ENCODE measurements at places on chromosomes 6 and 20.

GRCh38 chr6:107652526-107653182, 162.7 kb downstream of the SOBP start:
- no peak for DNase-seq

- DNase-seq, result no peak
Measured at GRCh38 chr20:45934046-45934585, 367 bp upstream of the PCIF1 start.

- DNase-seq, result no peak
Measured at GRCh38 chr20:60228255-60228654, 270.0 kb downstream of the CDH26 start.

DNA sequence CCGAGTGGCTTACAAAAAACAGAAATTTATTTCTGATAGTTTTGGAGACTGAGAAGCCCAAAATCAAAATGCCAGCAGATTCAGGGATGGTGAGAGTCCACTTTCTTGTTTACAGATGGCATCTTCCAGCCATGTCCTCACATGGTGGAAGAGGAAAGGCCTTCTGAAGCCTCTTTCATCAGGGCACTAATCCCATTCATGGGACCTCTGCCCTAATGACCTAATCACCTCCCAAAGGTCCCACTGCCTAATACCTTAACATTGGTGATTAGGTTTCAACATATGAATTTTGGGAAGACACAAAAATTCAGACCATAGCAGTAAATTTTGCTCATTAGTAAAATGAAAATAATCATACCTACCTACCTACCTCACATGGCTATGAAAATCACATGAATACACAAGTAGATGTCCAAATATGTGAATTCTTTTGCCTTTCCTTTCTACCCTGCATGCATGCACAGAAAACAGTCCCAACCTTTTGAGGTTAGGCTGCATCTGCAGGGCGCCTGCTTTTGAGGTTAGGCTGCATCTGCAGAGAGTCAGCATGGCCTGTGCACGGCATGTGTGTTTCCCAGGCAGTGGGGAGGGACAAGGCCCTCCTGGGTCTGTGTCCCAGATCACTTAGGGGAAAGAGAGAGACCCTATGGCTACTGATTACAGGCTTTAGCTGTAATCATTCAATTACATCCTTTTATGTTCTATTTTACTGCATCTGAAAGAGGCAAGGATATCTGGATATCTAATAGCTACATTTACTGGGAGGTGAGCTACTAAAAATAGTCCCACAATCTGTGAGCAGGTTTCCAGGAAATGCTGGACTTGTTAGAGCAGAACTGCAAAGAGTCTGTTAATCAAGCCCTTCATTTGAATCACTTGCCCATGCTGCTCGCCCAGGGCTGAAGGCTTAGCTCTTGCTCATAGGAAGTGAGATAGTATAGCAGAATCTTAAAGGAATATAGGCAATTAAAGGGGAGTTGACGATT, 497.7 kb upstream of the MARCKS start:
- DNase-seq, result no peak

DNA sequence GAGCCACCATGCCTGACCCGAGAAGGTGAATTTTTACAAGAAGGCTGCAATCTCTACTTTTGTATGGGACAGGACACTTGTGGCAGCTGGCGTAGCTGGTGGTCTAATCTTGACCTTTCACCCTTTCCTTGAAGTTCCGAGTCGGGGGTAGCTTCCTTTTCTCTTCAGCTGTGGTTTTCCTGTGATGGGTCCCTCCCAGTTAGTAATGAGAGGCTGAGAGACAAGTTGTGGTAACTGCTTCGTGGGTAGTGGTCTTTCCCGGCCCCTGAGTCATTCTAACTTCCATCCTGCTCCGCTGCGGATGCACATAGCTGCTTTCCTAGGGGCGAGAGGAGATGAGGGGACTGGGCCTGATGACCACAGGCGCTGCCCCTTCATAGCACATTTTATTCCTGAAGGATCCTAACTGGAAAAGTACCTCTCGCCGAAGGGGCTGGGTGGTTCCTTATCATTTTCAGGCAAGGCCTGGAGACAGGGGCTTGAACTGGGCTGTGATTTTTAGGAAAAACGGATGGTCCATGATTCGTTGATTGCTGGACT, 3.1 kb downstream of the SYNJ2 start:
- peak; percentile 24 for DNase-seq

DNA sequence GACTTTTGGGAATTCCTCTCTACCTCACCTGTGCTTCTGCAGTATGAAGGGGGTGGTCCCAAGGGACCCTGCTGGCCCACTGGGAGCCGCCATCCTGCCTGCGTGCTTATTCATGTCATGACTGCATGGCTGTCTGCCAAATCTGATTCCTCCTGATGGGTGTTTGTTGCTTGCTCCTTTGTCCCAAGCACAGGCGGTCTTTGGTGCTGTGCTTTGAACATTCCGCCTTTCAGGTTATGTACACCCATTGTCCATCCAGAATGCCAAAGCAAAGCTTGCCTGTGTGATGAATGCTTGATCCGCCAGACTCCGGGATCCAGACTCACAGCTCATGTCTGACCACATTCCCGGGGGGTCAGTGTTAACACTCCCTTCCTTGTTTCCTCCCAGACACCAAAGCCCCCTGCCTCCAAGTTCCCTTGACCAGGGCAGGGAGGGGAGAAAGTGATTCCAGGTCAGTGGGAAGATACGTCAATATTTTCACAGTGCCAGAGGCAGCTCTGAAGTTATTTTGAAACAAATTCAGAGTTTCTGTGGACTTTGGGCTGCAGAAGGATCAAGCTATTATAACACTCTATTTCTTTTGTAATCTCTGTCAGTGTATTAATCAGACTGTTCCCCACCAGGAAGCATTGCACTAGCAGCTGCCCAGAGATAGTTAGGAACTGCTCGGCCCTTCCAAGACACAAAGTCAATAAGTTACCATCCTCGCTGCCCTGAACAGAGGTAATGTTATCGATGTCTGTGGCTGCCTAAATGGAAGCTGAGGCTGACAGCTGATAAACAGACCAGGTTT, 9.5 kb downstream of the DAAM2 start:
- DNase-seq, result no peak

DNA sequence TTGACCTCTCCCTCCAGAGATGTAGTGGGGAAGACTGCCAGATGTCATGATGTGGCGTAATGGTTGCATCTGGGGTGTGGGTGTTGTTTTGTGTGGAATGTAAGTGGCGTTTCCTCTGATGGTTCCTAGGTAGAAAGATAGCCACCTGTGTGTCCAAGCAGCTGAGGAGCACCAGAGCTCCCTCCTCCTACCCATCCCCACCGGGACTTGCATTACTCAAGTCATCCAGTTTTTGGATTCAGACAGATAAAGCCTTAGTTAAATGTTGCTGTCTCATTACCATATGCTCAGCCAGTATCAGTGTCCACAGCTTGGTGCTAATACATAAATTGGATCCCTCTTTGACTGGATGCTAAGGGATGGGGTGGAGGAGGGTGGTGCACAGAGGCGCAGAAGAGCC, 282.3 kb downstream of the TBC1D7 start:
- no peak for DNase-seq

GRCh38 chr6:113104951-113105350, 752.2 kb upstream of the MARCKS start:
- DNase-seq, result no peak

GRCh38 chr6:87798393-87799278, 96.6 kb upstream of the AKIRIN2 start:
- no peak for DNase-seq

DNA sequence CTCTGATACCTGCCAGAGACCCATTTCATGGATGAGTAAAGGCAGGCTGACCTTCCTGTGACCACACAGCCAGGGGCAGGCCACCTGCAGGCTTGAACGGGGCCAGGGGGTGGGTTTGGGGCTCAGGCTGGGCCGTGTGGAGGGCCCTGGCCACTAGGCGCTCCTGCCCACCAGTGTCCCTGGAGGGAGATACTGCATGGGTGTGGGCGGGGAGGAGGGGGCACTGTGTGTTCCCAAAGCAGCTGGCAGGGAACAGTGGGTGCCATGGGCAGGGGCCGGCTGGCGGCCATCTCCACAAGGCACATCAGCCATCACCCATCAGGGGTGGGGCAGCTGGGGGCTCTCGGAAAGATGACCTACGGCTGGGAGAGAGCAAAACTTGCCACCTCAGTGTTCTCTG, 15.4 kb downstream of the SRC start:
- no peak for DNase-seq

DNA sequence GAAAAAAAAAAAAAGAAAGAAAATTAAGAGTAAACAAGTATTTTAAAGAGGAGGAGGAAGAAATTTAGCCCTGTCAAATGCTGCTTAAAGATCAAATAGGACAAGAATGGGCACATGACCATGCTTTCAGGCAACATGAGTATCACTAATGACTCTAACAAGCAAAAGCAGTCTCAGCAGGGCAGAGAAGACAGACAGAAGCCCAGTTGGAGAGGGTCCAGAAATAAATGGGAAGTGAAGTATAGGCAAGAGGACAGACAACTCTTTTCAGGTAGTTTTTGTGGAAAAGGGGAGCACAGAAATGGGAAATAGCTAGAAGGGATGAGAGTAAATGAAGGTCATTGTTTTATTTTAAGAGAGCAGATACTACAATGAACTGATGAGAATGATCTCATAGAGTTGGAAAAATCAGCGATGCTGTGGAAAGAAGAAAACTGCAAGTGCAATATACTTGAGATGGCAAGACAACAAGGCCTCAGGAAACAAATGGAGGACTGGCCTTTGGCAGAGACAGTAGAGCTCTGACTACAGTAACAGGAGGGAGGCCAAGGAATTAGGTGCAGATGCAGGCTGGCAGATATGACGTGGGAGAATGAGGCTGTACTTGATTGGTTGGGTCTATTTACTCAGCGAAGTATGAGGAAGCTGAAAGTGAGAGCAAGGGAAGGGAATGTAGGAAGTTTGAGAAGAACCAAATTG, 40.3 kb downstream of the KIF6 start:
- no peak for DNase-seq

DNA sequence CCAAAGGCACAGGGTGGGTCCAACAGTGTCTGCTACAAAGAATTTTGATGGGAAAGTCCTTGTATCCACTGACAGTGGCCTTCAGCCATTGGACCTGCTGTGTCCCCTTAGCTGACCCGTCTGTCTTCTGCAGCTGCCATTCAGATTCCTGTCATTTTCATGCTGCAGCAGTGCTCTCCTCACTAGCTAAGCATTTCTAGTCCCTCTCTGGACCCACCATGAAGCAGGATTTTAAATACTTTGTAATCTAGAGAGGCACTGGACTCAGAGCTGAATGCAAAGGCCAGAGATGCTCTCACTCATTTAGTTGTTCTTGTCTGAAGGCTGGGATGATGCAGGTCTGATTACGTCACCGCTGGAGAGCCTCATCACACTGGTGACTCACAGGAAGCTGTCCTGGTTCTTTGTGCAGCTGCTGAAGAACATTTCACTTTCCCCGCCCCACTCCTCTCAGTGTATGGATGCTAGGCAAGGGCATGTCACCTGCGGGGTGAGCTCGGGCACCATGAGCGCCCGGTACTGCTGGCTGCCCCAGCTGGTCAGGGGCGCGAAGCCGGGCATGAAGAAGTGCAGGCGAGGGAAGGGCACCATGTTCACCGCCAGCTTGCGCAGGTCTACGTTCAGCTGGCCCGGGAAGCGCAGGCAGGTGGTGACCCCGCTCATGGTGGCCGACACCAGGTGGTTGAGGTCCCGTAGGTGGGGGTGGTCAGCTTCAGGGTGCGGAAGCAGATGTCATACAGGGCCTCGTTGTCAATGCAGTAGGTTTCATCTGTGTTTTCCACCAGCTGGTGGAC, 19.4 kb upstream of the TUBB2A start:
- DNase-seq, result no peak

DNA sequence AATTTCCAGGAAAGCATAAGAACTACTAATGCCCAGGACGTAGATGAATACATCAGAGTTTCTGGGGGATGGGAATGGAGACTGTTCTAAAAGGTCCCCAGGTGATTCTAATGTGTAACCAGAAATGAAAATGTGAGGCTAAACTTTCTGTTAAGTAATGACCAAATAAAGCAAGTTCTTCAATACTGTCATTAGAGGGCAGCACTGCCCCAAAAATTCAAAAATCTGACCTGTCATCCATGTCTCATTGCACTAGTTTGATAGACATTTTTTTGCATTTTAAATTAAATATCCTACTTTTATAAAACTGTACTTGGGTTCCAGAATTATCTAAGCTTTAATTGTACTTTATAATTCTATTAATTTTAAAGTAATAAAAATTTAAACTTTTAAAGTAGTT, 94.9 kb downstream of the RFX6 start:
- DNase-seq, result peak; percentile 18

DNA sequence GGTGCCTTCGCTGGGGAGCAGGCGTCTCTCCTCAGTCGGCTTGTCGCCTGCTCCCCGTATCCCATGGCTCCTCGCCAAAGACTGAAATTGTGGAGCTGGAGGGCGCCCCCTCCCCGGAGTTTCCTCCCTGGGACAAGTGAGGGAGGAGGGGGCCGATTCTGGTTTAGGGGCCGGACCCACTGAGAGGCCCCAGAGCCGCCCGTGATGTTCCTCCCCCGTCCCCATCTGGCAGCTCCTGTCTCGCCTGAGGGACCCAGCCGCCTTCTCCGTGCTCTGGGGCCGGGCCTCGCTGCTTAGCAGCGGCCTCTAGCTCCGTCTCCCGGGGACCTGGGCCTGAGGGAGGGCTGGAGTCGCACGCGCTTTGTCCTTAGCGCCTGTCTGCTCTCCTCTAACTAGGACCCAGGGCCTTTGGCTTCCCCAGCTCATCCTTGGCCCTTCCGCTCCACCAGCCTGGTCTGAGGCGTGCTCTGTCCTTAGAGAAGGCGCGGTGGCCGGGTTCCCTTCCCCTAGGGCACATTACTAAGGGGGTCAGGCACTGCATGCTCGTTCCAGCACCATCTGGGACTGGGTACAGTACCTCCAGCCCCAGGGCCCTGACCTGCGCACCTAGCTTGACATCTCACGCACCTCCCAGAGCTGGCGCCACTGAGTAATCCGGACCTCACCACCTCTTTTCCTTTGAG, 29.7 kb downstream of the SLC12A5 start:
- DNase-seq, result no peak

- DNase-seq, result no peak
Measured at GRCh38 chr6:145119081-145119480, 616.2 kb downstream of the EPM2A start.

DNA sequence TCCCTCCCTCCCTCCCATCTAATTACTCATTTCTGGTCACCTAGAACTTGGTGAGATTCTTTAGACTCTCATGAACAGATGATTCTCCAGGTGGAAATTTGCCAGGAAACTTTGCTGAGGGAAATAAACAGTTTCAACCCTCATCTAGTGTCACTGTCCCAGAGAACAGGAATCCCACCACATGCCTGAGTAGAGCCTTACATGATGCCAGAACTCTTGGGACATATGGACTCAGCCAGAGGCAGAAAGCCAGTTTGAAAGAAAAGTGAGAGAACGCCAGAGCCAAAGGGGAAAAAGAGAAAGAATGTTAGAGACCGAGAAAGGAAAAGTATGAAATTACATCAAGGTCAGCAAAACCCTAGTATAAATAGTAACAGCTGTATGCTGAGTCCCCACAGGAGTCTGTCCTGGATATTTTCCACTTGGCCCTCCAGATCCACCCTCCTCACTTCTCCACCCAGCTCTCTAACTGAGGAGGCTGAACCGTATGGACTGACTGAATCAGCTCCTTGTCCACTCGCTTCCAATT, 127.5 kb upstream of the COL21A1 start:
- no peak for DNase-seq

- DNase-seq, result no peak
Measured at GRCh38 chr6:118485601-118486550, 62.2 kb upstream of the PLN start.

Measured in CD4-positive, alpha-beta T cell treated with Interleukin-12 subunit alpha and Interleukin-12 subunit beta, for 1 hour (primary cell).